Activated gamma-delta T cell treated with anti-CD3 and anti-CD28 coated beads, Interleukin-2, amount 50 U/mL, for 16 hours (primary cell): ENCODE measurements at places on chromosomes 6 and 20.
A peak's percentile ranks its signal among the peaks of the same experiment; 100 is the strongest.

DNA sequence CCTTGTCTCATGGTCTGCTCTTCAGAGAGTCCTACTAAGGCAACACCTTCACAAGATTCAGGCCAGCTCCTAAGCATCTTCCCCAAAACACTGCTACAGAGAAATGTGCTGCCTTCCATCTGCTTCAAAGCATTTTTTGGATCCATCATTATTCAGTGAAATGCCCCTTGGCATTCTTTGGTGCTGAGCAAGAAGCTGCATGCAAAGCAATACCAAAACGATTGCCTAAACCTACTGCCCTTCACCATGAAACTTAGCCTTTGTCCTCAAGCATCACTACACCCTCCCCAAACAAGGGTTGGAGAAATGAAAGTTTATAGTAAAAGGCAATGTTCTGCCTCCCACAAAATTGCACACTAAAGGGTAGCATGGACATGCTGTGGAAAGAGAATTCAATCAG, 93.5 kb downstream of the SNAP25 start:
- DNase-seq = no peak

DNA sequence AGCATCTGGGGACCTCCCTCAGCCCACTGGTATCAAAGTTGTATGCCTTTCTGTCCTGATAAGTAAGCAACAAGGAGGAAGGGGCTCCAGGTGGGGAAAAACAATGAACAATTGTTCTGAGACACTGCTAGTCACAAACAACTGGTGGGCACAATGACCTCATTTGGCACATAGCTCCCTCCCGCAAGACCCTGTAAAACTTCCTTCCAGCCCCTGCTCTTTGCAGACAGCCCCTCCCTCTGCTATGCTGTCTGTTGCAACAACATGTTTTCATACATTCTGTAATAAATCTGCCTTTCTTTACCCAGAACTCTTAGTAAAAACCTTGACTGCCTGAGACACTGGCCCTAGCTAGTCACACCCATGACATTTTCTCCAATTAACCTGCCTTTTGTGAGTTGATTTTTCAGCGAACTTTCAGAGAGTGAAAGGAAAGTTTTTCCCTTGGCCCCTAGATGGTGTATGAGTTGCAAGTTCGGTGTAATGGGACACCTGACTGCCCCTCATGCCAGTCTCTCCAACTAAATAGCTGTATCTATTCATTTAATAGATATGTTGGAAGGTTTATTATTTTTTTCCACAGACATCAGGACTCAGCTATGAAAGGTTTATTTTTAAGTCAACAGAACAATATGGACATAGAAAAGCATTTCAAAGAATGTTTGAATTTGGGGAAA, 142.3 kb upstream of the SLC22A16 start:
- no peak for DNase-seq

- DNase-seq = no peak
These were observed 10.5 kb upstream of the C20orf144 start for GRCh38 chr20:33651562-33652048.

- no peak for DNase-seq
These were observed 18.2 kb downstream of the GPX5 start for GRCh38 chr6:28543651-28544610.

DNA sequence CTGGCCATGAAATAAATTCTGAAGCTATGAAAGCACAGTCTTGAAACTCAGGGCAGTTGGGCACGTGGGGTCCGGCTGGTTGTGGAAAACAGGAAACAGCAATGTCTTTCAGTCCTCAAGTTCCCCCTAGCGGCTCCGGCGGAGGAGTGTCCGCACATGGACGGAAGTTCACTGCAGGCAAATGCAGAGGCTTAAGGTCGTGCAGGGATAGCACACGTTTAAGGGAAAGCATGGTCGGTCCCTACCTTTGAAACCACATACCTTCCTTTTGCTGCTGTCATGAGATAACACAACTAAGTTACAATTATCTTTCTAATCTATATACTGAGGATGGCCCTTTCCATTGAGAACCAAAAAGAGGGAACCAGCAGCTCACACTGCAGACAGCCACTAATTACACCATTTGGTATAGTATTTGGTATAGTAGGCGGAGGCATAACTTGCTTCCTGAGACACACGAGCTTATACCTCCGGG, 52.6 kb upstream of the NFATC2 start:
- DNase-seq = peak; percentile 53

DNA sequence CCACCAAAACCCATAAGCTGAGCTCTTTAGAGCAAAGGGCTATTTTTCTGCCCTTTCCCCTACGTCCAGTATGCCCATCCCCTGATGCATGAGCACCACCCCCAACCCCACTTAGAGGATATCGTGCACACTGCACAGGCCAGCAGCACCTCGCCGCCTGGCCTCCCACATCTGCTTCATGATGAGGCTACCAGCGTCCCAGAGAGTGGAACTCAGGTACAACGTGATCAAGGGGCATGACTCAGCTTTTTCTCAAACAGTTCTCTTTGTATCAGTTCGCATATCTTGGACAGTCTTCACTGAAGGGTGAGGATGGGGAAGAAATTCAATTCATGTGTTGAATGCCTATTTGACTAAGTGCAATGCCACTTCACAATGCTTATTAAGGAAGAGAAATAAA, 81.9 kb upstream of the QKI start:
- no peak for DNase-seq

DNA sequence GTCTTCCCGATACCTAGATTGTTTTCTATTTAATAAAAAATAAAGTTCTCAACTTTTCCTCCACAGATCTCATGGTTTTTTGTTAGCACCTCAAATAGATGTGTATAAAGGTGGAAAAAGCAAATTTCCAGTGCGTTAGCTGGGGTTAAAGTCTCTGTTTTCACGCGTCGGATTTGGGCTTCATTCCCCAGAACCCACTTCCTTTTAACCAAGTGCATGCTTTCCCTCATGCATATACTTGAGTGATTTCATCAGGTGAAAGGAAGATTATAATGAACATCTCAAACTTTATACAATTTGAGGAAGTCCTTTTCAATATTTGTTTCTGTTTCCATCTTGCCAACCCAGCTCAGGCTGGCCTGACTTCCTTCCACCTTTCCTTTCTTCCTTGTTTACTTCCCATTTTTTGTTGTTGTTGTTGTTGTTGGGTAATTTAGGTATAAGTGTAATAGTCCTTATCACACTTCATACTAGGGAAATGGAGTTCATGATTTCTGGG, 43.9 kb upstream of the GGTLC1 start:
- DNase-seq = no peak

DNA sequence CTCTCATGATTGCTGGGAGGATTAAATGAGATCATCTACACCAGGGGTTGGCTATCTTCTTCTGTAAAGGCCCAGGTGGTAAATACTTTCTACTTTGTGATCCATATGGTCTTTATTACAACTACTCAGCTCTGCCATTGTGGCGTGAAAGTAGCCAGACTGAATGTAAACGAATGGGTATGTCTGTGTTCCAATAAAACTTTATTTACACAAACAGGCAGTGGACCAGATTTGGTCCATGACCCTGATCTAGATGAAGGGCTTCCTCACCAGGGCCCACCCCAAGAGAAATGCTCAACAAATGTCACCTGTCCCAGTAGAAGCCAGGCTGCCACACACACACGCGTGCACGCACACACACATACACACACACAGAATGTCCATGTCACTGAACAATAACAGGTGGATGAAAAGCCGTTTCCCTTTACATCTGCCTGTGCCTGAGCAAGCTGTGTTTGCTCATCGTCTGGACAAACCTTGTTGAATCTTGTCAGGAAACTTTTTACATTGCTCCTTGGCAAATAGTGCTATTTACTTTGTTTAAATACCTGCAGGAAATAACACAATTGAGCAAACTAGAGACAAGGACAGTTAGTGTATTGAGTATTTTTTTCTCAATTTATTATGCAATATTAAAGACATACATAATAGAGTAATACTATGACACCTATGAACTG, 114.3 kb downstream of the EYA2 start:
- DNase-seq = no peak

DNA sequence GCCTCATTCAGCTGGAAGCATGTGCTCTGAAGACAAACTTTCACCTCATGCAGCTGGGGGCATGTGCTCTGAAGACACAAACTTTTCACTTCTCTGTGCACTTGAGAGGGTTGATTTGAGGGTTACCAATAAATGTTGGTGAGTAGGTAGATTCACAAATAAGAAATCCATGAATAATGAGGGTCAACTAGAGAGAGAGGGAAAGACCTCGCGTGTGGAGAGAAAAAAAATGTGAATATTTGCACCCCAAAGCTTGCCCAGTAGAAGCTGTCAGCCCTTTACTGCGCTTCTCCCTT, 43.4 kb downstream of the PSMB1 start:
- no peak for DNase-seq

GRCh38 chr20:58325912-58326311, 16.4 kb downstream of the RAB22A start:
- DNase-seq = no peak

- no peak for DNase-seq
These were observed 140.2 kb downstream of the CD164 start for GRCh38 chr6:109242029-109242428.

GRCh38 chr6:125524356-125524755, 222.6 kb upstream of the HDDC2 start:
- DNase-seq = no peak

DNA sequence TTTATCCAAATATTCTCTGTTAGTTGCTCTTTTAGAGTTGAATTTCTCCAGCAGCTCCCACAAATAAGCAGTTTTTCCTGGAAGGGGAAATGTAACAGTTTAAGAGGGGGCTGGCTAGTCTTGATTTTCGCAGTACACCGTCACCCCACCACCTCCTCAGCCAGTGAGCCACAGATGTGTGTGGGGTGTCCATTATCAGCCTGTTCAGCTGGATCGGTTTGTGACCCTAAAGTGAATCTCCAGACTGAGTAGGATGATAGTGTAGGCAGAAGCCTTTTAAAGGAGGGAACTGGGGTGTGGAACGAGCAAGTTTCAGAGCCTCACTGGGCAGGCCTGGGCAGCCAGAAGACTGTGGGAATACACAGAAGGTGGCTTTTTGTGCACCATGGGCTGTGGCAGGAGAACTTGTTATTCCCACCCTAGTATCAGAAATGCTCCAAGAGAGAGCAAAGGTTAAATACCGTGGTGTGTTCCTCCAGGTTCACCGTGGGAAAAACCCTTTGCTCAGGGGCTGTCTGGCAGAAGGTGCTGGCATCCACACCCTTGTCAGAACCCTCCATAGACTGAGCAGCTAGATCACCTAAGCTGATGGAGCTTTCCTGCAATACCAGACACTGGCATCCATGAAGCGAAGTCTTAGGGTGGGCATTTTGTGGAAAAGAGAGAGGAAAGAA, 230.9 kb upstream of the MOCS1 start:
- DNase-seq = no peak

GRCh38 chr6:67642582-67642981, 992.5 kb upstream of the ADGRB3 start:
- no peak for DNase-seq

GRCh38 chr20:46621492-46621891, 29.8 kb downstream of the SLC13A3 start:
- no peak for DNase-seq

- DNase-seq = no peak
These were observed 322.8 kb upstream of the NT5E start for GRCh38 chr6:85127168-85127498.

- no peak for DNase-seq
These were observed 9.0 kb upstream of the EXOC2 start for GRCh38 chr6:701700-702479.

- DNase-seq = no peak
These were observed 61.2 kb downstream of the GCLC start for GRCh38 chr6:53483423-53484353.

- no peak for DNase-seq
These were observed 646.6 kb downstream of the HACE1 start for GRCh38 chr6:104212977-104213668.

- no peak for DNase-seq
These were observed 6.0 kb upstream of the DSP start for GRCh38 chr6:7535498-7535897.

- no peak for DNase-seq
These were observed 153.7 kb upstream of the PTPN1 start for GRCh38 chr20:50356525-50356885.

DNA sequence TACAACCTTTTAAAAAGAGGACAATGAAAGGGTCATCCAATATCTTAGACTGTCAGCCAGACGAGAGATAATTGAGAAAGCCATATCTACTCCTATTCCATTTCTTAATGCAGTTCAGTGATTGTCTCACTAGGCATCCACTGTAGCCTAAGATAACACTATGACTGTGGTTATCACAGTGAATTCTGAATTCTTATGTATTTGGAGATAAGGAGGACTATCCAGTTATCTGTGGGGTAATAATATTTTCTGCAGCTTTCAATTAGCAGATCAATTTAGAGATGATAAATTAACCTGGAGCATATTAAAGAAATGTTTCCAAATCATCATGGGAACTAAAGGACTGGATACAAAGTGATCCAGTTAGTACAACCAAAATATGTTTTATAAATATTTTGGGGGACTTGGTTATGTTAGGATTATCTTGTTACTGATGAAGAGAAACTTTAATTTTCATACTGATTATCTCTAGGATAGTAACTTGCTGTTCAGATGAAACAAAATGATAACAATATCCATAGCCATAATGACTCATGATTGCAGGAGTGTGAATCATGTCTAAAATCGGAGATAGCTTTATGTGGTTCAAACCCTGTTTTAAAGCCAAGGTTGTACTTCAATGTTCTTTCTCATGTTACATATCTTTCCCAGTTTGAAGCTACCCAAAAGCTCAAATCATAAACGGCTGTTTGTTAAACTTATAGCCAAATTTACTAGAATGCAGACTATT, 1152.0 kb downstream of the HACE1 start:
- DNase-seq = no peak

DNA sequence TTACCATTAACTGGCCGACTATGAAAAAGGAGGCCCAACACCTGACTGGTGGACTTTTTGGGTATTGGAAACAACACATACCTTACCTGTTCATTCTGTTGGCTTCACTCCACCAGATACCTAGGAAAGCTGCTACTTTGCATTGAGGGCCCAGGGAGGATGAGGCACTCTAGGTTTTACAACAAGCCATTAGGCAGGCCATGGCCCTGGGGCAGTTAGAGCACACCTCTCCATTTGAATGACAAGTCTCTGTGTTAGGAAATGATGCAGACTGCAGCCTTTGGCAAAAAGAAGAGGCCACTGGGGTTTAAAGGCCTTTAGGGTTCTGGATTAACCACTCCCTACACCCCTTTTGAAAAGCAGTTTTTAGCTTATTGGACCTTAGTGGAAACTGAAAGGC, 144.3 kb downstream of the OR2B2 start:
- no peak for DNase-seq
